Brain pericyte (primary cell): ENCODE measurements at places on chromosomes 3 and 15.
A peak's percentile ranks its signal among the peaks of the same experiment; 100 is the strongest.

GRCh38 chr15:66866656-66867055 lies 164.6 kb downstream of the SMAD6 start:
- no peak for DNase-seq

DNA sequence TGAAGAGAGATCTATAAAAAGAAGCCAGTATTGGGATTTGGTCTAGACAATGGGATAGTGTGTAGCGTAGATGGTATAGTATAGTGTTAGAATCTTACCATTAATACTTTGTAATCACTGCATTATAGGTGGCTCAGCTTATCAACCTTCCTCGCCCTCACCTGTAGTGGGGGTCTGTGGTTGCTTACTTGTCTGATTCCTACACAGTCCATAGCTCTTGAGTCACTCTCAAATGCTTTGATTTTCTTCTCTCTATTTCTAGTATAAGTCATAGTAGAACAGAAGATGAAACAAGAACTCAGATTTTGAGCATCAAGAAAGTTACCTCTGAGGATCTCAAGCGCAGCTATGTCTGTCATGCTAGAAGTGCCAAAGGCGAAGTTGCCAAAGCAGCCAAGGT lies 115.2 kb downstream of the IL1RAP start:
- DNase-seq, result no peak

DNA sequence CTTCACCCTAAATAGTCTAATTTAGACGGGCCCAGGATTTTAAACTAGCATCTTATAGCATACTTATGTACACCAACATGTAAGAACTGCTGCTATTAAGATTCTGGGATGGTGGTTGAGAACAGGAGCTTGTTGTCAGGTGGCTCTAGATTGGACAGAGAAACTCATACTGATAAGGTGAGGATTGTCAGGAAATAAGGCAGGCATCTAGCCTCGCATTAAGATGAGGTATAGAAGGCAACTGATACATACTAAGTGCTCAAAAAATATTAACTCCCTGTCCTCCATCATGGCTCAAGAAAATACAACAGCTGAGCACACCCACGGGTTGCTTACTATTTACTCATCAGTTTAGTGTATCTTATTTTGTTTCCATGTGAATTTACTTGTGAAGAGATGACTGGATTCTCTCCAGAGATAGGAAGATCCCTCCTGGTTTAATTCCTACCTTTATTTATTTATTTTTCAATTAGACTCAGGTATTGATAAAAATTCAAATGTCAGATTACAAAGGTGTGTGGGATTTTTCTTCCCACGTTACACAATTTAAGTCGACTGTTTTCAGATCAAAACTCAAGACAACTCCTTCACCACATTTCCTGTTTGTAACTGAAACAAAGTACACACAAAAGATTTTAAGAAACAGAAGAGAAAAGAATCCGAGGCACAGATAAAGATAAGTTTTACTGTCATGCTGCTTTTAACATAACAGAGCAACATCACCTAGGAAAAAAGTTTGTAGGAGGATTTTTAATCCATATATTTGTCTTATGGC lies at the start of gene TRAT1:
Gene TRAT1, plus strand, starts transcription at position 664 of the 775 bp plus-strand sequence. CDS start 142 bp downstream, outside the sequence.
- DNase-seq, result no peak

GRCh38 chr3:37210230-37210629 lies 35.8 kb upstream of the LRRFIP2 start:
- DNase-seq, result no peak

GRCh38 chr3:159074756-159075701 lies 273.2 kb downstream of the MFSD1 start:
- DNase-seq, result no peak

DNA sequence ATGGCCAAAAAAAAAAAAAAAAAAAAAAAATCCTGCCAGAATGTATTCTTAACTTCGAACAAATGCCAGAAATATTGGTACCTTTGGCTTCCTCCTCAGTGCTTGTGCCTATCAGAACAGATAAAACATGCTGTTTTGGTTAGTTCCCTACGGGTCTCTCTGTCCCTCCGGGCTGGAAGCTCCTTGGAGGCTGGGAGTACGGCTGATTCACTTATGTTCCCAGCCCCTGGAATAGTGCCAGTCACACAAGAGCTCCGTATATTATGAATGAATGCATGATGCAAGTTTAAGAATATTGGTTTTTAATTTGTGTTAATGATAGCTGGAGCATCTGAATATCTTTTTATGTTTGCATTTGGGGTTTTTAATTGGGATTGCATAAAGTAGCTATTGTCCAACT lies 44.0 kb downstream of the NR2F2 start:
- no peak for DNase-seq

DNA sequence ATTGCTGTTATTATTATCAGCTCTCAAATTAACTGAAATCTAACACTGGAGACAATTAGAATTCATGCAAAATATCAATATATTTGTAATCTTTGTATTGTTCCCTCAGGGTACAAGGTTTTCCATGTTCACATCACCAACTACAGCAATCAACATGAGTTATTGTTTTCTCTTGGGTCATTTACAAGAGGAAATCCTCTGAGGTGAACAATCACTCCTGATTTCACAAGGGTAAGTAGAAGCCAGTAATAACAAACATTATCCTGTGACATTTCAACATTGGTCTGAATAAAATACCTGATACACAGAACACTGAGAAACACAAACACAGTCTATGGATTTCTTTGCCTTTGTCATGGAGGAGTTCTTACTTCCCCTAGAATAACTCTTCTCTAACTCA lies 174.0 kb downstream of the SUCNR1 start:
- DNase-seq, result peak; percentile 7

- DNase-seq, result no peak
These were observed 254.8 kb upstream of the EOMES start for GRCh38 chr3:27976933-27977332.

- DNase-seq, result peak; percentile 37
These were observed 41.0 kb upstream of the PRICKLE2 start for GRCh38 chr3:64266065-64266931.

DNA sequence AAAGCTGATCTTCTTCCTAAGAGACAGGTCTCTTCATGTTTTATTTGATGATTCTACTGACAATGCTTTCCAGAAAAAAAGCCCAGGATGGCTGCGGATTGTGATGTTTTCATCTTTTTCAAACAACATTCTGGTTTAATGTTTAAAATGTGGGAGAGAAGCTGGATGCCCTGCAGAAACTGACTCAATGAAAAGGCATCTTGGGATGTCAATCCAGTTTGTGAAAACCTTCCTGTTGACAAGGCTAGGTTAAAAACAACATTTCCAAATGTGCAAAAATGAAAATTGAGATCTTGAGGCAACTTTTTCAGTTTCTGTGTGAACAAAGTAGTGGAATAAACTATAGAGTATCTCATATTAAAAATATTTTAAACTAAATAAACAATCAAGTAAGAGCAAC lies 156.0 kb upstream of the MRPL3 start:
- DNase-seq, result no peak

GRCh38 chr3:30522476-30522875 lies 83.9 kb upstream of the TGFBR2 start:
- DNase-seq, result no peak

DNA sequence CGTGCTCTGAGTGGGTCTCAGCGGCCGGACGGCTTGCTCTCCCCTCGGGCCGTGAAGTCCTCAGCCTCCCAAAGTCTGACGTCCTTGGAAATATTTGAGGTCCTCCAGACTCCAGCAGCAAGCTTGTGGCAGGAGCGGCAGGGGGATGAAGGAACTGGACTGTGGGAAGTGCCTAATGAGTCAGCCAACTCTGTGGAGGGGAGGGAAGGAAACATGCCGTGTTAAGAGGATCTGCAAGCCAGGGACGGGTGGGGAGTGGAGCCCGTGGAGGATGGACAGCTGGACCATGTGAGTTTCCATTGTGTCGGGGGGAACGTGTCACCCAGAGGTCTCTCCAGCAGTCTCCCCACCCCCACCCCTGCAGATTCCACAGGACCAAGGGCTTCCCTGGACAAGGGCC lies 39.4 kb upstream of the IDH2 start:
- no peak for DNase-seq

DNA sequence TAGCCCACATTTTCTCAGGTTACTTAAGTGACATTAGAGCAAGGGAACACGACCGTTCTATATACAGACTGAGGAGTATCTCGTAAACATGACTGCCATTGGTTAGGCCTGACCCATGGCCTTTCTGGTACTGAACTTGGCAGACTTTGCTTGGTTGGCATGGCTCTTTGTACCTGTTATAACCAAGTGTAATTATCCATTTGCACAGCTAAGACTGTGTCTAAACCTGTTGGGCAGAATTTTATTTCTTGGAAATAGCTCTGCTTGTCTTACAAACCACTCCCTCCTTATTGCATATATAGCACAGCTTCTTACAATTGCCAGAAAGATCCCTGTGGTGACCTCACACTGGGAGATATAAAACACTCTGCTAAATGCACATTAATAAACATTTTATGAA lies 106.9 kb downstream of the P2RY1 start:
- no peak for DNase-seq

- DNase-seq, result no peak
These were observed 40.9 kb upstream of the IDH2 start for GRCh38 chr15:90143166-90143655.
